ENCODE measurements at places on chromosomes 7 and 10. TPM values are rescaled to one million over a fixed set of nuclear protein-coding genes. Genes with fewer than 3 reads are reported as not detected.

The GNG11 gene
- 146 TPM for total RNA-seq

The CYP3A7 gene
- not detected for total RNA-seq

The GLI3 gene
- 3.5 TPM for total RNA-seq

The ACSL5 gene
- total RNA-seq: 12.6 TPM

The P4HA1 gene
- total RNA-seq: 57.9 TPM

The ZDHHC4 gene
- 33.5 TPM for total RNA-seq

The LIPF gene
- not detected for total RNA-seq

The CLIP2 gene
- 26.2 TPM for total RNA-seq

The FKBP6 gene
- total RNA-seq: not detected

The LIPM gene
- not detected for total RNA-seq

The ATE1 gene
- 21.8 TPM for total RNA-seq

The LRGUK gene
- total RNA-seq: 0.18 TPM

The PLEKHA1 gene
- 25.3 TPM for total RNA-seq

The KIF11 gene
- total RNA-seq: 24.6 TPM

The SPDYE5 gene
- total RNA-seq: not detected

The WDFY4 gene
- total RNA-seq: 6.3 TPM

The VWA2 gene
- not detected for total RNA-seq

The SKIDA1 gene
- 0.36 TPM for total RNA-seq

The HTR7 gene
- total RNA-seq: 0.47 TPM

The PPP1R17 gene
- total RNA-seq: not detected

The BEND7 gene
- 15.2 TPM for total RNA-seq

The KLLN gene
- total RNA-seq: 0.19 TPM

The ATP6V1F gene
- total RNA-seq: 76.3 TPM

The PNLIPRP1 gene
- total RNA-seq: not detected

The STEAP1B gene
- 29.0 TPM for total RNA-seq

The CHCHD1 gene
- total RNA-seq: 40.6 TPM
